ENCODE measurements at places on chromosomes 2 and 18.

GRCh38 chr2:219352448-219353023, 20.0 kb upstream of the RESP18 start:
- DNase-seq = peak; percentile 55

DNA sequence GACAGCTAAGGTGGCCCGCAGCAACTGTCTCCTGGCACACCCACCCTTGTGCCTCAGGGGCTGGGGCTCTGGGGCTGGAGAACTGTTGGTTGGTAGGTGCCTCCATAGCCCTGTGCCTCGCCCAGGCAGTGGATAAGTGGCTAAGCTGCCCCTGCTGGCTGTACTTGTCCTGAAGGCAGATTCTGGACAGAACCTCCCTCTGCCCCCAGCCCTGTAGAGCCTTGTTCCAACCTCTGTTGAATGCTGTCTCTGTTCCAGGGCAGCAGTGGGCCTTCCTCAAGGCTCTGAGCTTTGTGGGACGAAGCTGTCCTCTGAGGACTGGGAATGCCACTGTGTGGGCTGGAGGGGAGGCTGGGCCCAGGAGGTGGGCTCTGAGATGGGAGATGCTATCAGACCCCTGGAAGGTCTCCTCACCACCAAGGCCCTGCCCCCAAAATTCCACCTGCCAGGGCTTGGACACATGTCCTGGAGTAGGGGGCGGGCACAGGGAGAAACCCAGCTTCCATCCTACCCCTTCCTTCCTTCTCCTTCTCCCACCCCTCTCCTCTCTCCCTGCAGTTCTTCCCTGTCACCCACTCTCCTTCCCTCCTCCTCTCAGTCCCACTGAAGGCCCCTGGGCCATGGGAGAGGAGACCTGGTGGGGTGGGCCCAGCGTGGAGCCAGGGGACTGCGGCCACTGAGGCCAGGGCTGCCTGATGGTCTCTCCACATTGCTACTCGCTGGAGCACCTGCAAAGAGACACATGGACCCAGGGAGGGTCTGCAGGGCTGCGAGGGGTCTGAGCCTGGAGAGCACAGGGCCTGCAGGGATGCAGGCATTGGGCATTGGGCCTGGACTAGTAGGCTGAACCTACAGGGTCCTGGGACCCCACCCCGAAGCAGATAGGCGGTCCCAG, 1.7 kb upstream of the PDCD1 start:
- DNase-seq = no peak

DNA sequence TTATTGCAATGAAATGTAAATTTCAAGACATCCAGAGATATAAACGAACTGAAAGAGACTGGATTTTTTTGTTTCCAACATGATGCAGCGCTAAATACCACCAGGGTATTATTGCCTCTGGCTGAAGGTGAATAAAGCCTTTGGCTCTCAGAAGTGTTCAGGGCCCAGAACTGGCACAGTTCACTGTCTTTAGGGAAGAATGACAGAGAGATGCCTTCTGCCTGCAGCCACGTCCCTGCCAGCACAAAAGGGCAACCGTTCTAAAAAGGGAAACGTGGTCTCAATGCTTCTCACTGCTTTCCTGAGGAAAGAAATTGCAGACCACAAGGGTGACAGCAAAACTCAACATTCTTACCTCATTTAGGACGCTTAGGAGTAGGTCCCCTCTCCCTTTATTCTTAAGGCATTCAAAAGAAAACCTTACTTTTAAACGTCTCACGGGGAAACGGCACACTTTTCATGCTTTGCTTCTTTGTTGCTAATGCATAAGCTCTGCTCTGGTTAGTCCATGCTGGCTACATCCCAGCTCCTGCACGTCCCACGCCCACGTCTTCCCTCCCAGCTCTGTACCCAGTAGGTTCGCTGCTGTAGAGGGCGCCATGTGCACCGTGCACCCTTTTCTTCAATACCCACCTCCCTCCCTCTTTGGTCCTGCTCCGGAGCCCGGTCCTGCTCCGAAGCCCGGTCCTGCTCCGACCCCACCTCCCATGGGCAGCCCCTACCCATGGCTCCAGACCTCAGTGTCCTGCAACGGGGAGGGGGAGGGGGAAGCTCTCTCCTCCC, 171.0 kb downstream of the HRH4 start:
- DNase-seq = no peak

- DNase-seq = no peak
These were observed 70.6 kb upstream of the RAB6C start for GRCh38 chr2:129908721-129909373.

- DNase-seq = no peak
These were observed 17.8 kb upstream of the MPPE1 start for GRCh38 chr18:11925800-11926481.

- DNase-seq = no peak
These were observed 63.4 kb downstream of the MYO5B start for GRCh38 chr18:50131591-50131990.

DNA sequence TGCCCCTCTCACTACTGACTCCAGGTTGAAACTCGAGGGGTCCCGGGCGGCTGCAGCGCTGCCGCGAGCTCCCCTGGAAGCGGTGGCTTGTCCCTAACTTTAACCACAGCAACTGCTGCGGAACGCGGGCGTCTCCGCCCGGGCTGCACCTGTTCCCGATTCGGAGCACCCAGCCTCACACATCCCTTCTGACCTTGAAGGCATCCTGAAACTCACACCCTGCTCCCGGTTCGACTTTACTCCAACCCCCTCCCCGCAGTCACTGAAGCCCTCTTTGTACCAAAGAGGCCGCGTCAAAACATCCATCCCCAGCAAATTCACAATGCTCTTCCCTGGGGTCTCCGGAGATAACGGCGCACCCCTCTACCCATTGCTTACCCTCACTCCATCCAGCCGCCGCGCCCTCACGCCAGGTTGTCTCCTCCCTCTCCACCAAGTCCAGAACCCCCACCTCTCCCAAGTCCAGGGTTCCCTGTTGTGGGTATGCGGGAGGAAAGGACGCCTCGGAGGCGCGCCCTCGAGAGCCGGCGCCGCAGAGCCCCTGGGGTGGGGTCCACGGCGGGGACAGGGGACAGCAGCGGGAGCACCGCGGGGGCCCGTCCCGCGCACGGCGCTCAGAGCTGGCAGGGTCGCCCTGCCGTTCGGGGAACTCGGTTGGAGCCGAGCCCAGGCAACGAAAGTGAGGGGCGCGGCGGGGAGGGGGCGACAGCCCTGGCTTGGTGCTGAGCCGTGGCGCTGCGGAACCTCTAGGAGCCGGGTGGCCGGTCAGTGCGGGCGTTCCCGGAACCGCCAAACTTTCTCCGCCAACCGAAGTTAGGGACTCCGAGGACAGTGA, 934 bp downstream of the MYO5B start:
- DNase-seq = no peak

GRCh38 chr2:74944987-74945787, 13.3 kb upstream of the POLE4 start:
- DNase-seq = no peak

DNA sequence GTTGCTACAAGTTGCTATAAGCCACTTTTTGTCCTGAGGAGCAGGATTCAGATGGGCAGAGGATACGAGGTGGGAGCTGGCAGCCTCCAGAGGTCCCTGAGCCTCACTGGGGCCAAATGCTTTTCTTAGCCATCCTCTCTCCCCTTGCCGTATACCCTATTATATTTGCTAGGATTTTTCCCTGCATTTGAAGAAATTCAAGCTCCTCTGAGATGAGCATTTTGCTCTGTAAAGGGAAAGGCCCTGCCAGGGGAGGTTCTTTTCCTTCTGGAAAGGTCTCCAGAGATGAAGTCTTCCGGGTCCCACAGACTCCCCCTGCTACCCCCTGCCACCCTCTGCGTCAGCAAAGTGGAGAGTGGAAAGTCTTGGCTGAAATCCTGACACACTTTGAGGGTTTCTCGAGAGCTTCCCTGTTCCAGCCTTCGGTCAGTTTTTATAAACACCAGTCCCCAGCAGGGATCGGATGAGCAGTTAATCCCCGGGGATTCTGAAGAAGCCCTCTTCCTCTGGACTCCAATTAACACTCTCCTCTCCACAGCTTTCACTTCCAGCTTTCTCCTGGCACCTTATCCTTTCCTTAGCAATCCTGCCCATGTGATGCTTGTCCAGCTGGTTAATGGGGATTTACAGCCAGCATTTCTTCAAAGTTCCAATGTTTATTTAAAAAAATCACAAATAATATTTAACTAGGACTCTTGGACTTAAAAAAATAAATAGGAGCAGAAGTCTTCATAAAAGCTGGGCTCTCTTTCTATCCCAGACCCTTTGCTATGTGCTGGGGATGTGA, 13.1 kb downstream of the CYRIA start:
- DNase-seq = no peak

DNA sequence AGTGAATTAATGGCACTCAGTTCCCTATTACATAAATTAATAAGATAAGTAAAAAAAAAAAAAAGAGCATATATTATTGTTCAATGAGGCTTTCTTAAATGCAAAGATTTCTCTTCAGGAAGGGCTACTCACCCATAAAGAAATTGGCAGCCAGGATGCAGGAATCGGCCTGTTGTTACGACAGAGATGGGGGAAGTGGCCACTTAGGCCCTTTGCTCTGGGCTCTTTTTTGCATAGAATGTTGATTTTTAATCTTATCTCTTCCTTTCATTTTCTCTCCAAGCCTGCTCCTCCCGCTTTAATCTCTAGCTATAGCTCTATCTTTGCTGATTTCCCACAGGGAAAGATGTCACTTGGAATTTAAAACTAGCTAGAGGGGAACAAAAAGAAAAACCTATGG, 391.8 kb upstream of the CRIM1 start:
- DNase-seq = no peak
